ENCODE measurements at places on chromosomes 2 and 18. TPM values are rescaled to one million over a fixed set of nuclear protein-coding genes. Genes with fewer than 3 reads are reported as not detected.

DNA sequence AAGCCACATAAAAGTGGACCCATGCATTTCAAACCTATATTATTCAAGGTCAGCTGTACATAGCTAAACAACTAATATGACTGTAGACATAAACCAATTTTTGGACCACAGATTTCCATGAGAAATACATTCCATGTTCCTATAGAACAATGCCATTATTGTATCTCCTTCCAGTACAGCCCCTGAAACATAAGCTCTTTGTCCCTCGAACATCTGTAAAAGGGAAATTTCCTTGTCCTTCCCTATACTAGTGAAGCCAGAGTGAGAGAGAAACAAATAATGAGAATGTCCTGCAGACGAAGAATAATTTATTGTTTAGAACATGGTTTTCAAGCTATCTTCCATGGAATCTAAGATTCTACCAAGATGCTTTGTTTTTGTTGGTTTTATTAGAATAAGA, 75.3 kb downstream of the GORASP2 start:
- DNase-seq: no peak

LRP2 gene
- polyA plus RNA-seq: 223 TPM

PDCL3 gene
- polyA plus RNA-seq: 32.1 TPM

DNA sequence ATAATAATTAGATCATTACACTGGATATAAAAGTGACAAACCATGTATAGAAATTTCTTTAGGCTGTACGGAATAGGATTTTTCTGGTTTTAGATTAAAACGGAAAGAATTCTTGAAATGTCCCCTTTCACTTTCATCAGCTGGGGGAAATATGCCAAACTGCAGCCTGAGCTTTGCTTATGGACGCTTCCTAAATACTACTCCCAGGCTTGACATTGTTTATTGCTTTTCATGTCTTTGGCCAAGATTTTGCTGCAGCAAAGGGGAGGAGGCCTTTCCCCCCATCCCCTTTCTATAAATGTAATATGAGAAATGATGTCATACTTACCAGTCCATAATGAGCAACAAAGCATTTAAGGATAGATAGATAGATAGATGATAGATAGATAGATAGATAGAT, 158.4 kb downstream of the MAP2 start:
- no peak for DNase-seq

MTCL1 gene
- 23.8 TPM for polyA plus RNA-seq

DNA sequence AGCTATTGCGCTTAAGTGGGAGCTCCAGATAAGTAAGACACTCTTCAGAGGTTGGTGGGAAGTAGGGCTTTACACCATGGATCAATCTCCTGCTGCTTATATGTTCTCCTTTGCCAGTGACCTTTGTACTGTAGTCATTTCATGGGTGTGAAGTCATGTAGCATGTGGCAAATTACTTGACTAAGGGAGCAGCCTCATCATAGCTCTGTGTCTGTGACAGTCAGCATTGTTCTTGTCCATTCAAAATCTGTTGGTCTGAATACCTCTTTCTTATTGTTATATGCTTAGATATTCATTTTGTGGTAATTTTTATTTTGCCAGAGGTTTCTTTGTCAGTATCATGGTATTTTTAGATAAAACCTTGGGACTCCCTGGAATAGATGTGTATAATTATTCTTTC, 18.2 kb downstream of the SLC4A1AP start:
- DNase-seq: no peak

TWIST2 gene
- polyA plus RNA-seq: 2.4 TPM

- DNase-seq: no peak
These were observed 334.5 kb downstream of the ARHGAP15 start for GRCh38 chr2:143463719-143464118.

WDCP gene
- polyA plus RNA-seq: 15.9 TPM

- DNase-seq: no peak
These were observed 52.1 kb upstream of the ANKRD62 start for GRCh38 chr18:12041561-12041960.

FBXO48 gene
- 2.3 TPM for polyA plus RNA-seq

ITGA4 gene
- 43.9 TPM for polyA plus RNA-seq

Data from left kidney (tissue), 8 donors.